ENCODE measurements at places on chromosomes 16 and 17. TPM values are rescaled to one million over a fixed set of nuclear protein-coding genes. Genes with fewer than 3 reads are reported as not detected.

ALOX15 gene
- 2.1 TPM for total RNA-seq

DYNC1LI2 gene
- total RNA-seq: 135 TPM

KRT17 gene
- total RNA-seq: 3,327 TPM

- no peak overlapping the region for H3K4me3 ChIP-seq
- H3K27me3 ChIP-seq: peaks cover 3% of the 10 kb centered on the region
- H3K36me3 ChIP-seq: no peaks in the 10 kb centered on the region
These were observed 34.6 kb upstream of the SMIM36 start for GRCh38 chr17:55545806-55546205.

GRCh38 chr17:65902155-65902554 lies 289.8 kb downstream of the CEP112 start:
- H3K27ac ChIP-seq: no peak overlapping the region
- peaks cover 17% of the 10 kb centered on the region for H3K4me1 ChIP-seq
- DNase-seq: no peak
- H3K4me3 ChIP-seq: no peak overlapping the region
- no peaks in the 10 kb centered on the region for H3K36me3 ChIP-seq

- H3K4me3 ChIP-seq: no peak overlapping the region
- no peak overlapping the region for H3K27ac ChIP-seq
- no peaks in the 10 kb centered on the region for H3K27me3 ChIP-seq
These were observed 97.6 kb downstream of the NPIPB11 start for GRCh38 chr16:29308644-29309546.

Data from type B pancreatic cell (in vitro differentiated cells).